ENCODE measurements at places on chromosomes 7 and 10. TPM values are rescaled to one million over a fixed set of nuclear protein-coding genes. Genes with fewer than 3 reads are reported as not detected.

- no peak for DNase-seq
Observed at GRCh38 chr7:72538856-72539255, 126.7 kb upstream of the CALN1 start.

GRCh38 chr10:103452506-103453230 is 498 bp upstream of the CALHM2 start:
- no peak for DNase-seq

DNA sequence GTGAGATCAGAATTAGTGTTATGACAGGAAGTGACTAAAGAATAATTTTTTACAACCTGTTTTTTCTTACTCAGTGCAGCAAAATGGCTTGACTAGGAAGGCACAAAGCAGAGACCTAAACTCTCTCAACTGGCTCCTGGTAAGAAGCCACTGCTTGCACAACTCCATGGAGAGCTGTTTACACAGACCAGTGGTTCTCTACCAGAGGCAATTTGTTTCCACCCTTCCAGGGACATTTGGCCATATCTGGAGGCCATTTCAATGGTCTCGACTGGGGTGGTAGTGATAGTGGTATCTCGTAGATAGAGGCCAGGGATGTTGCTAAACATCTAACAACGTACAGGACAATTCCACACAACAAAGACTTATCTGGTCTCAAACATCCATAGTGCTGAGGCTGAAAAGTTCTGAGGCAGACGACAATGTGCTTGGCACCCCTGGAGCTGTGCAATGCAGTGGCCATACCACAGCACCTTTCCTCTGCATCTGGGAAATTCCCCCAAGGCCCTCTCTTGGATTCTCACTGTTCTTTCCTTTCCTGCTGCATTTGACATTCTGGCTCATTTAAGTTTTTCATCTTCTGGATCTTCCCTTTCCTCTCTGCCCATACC is 105.4 kb upstream of the LAMB4 start:
- no peak for DNase-seq

DNA sequence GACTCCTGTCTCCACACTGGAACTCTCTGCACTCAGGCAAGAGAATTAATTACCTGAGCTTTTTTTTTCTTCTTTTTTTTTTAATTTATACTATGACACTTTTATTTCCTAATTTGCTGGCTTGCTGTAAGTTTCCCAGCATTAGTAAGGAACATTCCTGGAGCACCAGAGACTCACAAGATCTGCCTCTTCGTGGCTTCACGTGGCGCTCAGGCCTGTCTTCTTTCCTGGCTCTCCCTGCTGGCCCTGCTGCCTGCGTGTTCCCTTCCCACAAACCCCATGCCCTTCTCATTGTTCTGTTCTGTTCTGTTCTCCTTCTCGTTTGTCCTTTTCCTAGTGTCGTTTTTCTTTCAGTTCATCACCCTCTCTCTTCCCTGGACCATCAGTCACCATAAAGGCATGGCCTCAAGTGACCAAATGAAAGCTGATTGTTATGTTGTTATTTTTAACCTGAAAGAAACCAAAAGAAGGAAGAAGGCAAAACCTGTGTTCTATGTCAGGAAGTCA is 591.6 kb upstream of the PFKP start:
- DNase-seq, result no peak

GRCh38 chr7:23067271-23067670 is 38.3 kb upstream of the KLHL7 start:
- DNase-seq, result no peak

GRCh38 chr7:38410056-38410455 is 136.6 kb upstream of the TARP start:
- DNase-seq, result no peak

DNA sequence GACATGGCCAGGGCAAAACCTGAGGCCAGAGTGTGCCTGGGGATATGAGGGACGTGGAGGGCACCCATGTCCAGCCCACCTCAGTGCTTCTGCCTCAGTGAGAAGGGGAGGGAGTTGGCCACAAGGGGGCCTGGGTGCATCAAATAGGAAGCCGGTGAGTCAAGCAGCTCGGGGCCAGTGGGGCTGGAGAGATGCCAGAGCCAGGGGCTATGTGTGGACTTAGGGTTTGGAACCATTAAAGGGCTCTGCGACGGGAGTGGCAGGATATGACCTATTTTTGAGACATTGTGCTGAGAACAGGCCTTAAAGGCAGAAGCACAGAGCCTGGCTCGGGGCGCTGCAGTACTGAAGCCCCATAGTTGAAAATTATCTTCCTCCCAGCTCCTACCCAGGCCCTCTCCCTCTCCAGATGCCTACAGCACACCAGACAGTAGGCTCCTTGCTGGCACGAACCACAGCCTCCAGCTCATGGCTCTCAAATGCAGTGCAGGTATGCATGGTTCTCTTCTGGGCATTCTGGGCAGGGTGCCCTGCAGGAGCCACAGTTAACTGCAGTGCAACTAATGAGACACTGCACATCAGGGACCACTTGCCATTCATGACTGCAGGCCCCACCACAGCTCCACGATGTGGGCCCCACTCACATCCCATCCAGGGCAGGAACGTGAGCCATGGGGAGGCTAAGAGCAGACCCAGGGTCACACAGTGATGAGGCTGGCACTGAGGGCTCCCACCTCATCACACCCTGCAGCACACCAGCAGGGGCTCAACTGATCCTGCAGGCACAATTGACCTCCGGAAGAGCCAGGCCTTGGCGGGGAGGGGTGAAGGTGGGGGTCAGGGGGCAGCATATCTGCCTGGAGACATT is 7.2 kb upstream of the PGAM2 start:
- peak; percentile 91 for DNase-seq

- no peak for DNase-seq
Observed at GRCh38 chr7:133945497-133945896, 181.6 kb upstream of the LRGUK start.

GRCh38 chr7:156456503-156457115 is 184.0 kb upstream of the RNF32 start:
- DNase-seq, result no peak

The MINDY4 gene
- polyA plus RNA-seq, result 5.7 TPM

The ELMO1 gene
- 10.5 TPM for polyA plus RNA-seq

The MEOX2 gene
- polyA plus RNA-seq, result 0.82 TPM
